Stimulated activated CD8-positive, alpha-beta memory T cell treated with anti-CD3 and anti-CD28 coated beads, Interleukin-12 subunit alpha, Interleukin-12 subunit beta, amount 100 ng/mL, for 1 hour (primary cell): ENCODE measurements at places on chromosomes 11 and 22.
A peak's percentile ranks its signal among the peaks of the same experiment; 100 is the strongest.

- DNase-seq: no peak
These were observed 594.7 kb downstream of the NELL1 start for GRCh38 chr11:21264125-21264524.

GRCh38 chr11:68398995-68399851, 61.3 kb upstream of the PPP6R3 start:
- no peak for DNase-seq

DNA sequence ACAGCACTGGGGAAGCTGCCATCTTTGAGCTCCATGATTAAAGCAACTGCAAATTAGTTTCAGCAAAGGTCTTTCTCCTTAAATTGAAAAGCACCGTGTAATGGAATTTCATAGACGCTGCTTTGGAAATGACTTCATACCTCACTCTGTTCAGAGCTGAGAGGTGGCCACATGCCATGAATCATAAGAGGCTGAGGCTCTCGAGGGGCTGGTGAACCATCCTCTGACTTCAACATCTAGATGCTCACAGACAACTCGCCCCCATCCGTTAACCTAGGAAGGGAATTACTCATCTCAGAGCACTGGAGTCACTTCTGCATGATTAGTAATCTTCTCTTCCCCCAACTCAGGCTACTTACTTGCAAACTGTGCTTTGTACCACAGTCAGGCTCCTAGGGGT, 122.3 kb downstream of the RCN1 start:
- DNase-seq: no peak

GRCh38 chr11:10666556-10667520, 26.7 kb downstream of the IRAG1 start:
- DNase-seq: no peak

GRCh38 chr11:43447151-43447550, 88.4 kb downstream of the TTC17 start:
- DNase-seq: no peak

DNA sequence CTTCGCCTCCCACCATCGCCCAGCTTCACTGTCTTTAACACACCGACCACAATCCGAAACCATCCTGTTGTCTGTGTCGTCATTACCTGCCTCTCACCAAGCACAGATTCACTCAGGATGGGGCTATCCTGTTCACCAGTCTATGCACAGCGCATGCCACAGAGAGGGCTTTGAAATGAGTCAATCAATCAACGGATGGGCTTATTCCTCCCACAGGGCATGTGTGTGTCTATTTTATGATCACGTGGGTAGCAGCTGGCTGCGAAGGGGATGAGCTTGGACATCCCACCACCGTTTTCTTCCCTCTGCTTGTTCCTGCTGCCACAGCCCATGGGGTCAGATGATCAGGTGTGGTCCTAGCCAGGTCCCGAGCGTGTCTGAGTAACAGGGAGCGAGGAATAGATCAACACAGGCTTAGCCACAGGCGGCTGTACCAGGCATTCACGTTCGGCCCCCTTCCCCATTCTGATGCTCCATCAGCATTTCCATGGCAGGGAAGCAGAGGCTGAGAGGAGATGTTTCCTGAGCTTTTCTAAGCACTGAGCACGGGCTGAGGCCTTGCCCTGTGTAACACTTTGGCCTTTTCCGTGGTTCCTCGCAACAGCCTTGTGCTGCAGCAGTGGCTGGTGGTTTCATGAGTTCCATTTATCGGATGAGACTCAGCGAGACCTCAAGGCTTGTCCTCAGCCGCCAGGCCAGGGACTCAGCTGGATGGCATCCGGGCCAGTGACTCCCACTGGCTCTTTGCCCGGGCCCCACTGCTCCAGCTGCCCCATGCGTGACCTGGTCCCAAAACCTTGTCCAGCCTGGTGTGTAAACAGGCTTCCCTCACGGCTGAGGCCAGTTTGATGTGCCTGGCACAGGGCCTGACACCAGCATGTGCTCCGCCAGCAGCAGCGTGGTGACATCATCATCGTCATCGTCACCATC, 48.1 kb upstream of the FGF3 start:
- DNase-seq: no peak

DNA sequence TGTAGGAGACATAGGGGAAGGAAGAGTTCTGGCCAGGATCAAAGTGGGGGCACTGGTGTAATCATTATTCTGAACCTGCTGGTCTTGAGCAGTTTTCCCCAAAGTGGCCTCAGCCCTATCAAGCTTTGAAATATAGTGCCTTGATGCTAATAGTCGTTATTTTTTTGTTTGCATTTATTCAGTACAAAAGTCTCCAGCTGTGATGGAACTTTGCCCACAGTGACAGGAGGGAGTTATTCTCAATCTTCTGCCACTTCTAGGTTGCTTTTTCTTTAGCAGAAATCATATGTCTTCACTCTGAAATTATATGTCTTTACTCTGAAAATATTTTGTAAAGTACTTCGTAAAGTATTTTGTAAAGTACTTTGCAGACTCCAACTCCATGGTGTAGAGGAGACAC, 93.1 kb downstream of the FAT3 start:
- no peak for DNase-seq

GRCh38 chr22:46244771-46245170, 5.3 kb downstream of the CDPF1 start:
- DNase-seq: no peak

DNA sequence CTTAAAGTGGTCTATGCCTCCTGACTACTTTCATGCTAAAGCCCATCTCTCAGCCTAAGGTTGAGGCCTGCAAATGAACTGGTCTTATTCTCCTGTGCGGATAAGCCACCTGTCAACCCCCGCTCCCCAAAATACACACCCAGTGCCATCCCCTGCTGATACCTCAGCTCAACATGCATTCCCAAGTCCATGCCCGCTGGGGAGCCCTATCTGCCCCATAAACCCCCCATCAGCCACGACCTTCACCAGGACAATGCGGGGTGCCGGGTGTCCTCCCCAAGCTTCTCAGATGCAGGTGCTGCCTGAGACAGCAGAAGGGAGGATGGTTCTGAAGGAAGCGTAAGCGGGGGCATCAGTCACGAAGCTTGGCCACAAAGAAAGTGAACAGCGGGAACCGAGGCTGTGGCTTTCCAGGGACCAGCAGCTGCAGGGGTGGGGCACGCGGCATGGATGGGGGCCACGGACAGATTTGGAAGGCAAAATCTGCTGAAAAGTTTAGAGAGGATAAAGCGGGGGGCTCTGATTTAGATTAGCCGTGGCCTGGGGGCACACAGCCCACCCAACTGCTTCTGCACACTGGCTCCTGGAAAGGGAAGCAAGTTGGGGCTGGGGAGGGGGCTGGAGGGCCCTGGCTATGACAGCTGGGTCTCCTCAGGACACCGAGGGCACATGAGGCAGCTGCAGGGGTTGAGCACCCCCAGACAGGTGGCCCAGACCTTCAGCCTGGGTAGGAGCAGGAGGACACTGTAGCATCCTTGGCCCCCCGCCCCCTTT, 1391.9 kb downstream of the TBC1D22A start:
- no peak for DNase-seq

- DNase-seq: no peak
These were observed 5.9 kb upstream of the MMP3 start for GRCh38 chr11:102849311-102849710.

- DNase-seq: peak; percentile 25
These were observed 7.1 kb upstream of the GRAMD4 start for GRCh38 chr22:46612904-46613605.

- no peak for DNase-seq
These were observed 39.9 kb downstream of the SERGEF start for GRCh38 chr11:17972987-17973386.

GRCh38 chr11:123419731-123420452, 10.2 kb upstream of the GRAMD1B start:
- DNase-seq: no peak

DNA sequence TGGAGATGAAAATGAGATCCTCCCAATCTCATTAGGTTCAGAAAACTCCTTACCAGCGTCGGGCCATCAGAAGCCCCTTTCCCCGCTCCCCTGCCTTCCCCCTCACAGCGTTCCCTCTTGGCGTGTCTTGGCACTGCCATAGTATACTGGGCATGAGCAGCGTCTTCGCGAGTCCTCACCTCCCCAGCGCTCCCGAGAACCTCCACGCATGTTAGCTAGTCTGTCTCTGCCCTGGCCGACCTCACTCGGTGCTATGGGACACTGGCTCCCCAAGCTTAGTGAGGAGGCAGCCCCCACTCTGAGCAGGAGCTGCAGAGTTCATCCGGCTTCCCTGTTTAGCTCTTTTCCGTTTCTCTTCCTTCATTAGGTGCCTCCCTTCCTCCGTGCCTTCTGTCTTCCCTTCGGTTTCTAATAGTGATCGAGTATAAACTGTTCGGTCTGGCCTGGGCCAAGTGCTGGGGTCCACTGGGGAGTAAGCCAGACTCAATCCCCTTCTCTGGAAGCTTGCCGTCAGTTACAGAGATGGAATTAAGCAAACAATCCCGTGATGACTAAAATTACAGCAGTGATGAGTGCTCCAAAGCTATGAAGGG, 63.8 kb upstream of the OPCML start:
- no peak for DNase-seq

GRCh38 chr22:24601217-24602104, 1.5 kb upstream of the GGT1 start:
- DNase-seq: no peak

DNA sequence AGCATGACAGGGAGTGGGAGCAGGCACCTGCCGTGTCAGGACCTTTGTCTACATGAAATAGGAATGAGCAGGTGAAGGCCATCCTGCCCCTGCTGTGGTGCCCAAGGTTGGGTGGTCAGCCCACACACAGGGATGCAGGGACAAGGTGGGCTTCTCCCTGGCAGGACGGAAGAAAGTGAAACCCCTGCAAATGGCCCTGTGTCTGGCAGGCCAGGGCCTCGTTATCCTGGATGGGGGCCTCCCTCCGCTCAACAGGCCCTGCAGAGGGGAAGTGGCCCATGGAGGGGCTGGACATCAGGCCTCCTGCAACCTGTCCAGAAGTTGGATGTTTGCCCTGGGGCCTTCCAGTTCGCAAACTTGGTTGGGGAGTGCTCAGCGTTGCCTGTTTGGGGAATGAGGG, 14.9 kb downstream of the TOB2 start:
- DNase-seq: no peak

DNA sequence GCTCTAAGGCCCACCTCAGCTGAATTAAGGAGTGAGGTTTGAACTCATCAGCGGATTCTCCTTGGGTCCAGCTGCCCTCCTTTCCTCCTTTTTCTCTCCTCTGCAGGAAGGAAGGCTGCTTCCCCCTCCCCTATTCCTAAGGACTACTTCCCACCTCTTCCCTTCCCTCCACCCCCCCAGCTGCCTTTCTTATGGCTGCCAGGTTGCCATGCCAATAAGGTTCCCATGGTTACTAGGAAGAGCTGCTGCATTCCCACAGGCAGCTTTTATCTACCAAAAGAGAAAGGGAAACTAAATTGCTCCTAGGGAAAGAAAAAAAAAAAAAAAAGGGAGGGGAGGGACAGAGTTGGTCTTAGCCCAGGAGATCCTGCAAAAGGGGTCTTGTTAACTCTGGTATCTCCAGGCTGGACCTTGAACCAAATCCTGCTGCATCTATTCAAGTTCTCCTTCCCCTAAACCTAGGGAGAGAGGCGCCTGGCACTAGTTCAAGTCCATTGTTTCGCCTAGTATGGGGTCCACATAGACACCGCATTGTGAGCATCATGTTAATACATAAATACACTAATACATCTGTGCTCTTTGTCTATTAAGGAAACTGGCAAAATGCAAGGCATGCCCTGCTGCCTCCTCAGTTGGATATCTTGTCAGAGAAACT, 21.2 kb upstream of the FEZ1 start:
- no peak for DNase-seq

- no peak for DNase-seq
These were observed 679.9 kb upstream of the CCDC179 start for GRCh38 chr11:23540101-23540561.
